ENCODE measurements at places on chromosomes 6 and 20. TPM values are rescaled to one million over a fixed set of nuclear protein-coding genes. Genes with fewer than 3 reads are reported as not detected.

SERAC1 gene
- polyA plus RNA-seq = 8.4 TPM

FOXP4 gene
- 1.4 TPM for polyA plus RNA-seq

DNA sequence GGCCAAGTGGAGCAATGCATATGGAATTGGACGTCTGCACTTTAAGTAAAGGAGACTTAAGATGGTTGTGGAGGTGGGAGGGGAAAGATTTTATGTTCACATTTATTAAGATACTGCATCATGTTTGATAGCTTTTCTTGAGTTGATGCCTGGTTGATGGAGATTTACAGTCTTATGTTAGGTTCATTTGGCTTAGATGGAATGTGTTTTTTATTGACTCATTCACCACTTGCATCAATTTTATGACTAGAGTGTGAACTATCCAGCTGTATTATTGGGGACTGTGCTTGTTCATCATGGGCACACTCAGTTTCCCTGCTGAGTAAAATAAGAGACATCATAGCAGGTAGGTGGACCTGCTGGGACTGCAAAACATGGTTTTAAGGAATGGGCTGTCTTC lies 91.2 kb upstream of the SCP2D1 start:
- DNase-seq = peak; percentile 27

DNA sequence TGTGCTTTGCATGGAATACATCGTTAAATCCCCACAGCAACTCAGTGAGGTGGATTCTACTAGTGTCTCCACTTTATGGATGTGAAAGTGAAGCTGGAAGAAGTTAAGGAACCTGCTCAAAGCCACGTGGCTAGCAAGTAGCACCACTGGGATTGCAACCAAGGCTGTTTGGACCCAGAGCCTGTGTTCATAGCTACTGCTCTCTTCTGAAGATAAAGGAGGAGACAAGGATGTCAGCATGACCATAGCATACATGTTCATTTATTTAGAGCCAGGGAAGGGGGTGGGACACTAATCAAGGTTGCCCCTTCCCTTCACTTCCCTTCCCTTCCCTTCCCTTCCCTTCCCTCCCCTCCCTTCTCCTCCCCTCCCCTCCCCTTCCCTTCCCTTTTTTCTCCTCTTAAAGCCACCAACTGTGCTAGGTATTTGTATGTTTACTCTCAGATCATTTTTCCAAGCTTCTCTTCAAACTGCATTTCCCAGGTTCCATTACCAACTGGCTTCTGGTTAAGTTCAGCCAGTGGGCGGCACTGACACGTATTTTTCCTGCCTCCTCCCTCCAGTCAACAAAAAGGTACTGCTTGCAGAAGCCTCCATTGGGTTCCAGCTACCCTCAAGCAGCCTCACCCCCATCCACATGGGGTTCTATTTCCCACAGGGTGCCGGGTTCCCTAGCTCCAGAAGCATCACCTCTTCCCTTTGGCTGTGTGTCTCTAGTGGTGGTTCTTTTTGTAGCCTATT lies 134.9 kb downstream of the BCAS1 start:
- no peak for DNase-seq
